ENCODE measurements at places on chromosomes 4 and X.

DNA sequence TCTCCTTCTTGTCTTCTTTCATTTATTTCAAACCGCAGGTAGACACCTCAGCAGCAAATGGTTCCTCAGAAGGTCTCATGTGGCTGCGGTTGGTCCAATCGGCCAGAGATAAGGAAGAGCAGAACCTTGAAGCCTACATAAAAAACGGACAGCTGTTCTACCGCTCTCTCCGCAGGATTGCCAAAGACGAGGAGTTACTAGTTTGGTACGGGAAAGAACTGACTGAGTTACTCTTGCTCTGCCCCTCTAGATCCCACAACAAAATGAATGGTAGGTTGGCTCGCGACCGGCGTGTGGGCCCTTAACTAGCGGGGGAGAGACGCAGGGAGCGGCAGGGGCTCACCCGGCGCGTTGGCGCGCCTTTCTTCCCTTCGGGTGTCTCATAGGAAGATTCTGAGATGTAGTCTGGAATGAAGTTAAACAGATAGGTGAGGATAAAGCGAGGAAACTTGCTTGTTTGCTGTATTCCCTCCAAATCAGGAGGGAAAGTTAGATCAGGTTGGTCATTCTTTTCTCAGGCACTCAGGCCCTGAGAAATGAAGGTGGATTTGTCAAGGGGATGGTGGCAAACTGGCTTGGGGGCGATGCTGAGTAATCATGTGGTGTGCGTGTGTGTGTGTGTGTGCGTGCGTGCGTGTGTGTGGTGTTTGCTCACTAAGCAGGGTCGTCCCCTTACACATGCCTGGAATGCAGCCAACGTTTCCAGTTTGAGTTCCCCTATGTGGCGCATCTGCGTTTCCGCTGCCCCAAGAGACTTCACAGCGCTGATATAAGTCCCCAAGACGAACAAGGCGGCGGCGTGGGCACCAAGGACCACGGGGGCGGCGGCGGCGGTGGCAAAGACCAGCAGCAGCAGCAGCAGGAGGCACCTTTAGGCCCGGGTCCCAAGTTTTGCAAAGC, 4.2 kb downstream of the PRDM8 start:
- DNase-seq, result peak; percentile 83

GRCh38 chr4:127868196-127868595, 12.5 kb upstream of the PLK4 start:
- DNase-seq, result no peak

GRCh38 chrX:153897899-153898298, 6.6 kb upstream of the AVPR2 start:
- DNase-seq, result no peak

GRCh38 chr4:185370268-185370949, 25.3 kb downstream of the LRP2BP start:
- no peak for DNase-seq

- no peak for DNase-seq
Observed at GRCh38 chrX:23365541-23365940, 30.9 kb downstream of the PTCHD1 start.

GRCh38 chrX:123601437-123601836, 131.4 kb downstream of the THOC2 start:
- no peak for DNase-seq

DNA sequence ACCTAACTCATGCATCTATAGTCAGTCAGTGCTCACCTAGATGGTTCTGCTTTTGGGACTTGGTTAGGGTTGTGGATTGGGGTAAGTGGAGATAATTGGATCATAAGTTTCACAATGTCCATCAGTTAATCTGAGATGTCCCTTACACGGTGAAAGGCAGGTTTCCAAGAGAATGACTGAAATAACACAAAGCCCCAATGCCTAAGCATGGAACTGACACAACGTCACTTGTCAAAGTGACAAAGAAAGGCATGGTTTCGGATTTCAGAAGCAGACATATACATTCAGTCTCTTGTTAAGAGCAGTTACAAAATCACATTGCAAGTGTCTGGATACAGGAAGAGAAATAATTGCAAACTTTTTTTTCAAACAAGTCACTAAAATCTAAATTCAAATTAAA, 1456.9 kb downstream of the TECRL start:
- DNase-seq, result no peak

DNA sequence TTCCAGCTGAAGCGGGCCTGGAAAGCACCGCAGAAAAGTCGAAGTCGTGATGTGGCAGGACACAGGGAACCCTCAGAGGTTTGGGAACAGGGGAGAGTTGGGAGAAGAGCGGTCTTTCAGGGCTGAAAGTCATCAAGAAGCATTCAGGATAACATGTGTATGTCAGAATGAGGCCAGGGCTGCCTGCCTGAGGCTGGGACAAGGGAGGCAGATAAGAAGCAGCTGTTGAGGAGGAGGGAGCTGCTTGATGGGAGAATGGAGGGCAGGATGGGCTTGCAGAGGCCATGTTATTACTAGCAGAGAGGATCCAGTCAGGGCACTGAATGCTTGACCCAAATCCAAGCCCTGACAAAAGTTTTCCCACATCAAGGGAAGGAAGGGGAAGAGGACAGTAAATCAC, 132.0 kb downstream of the ATG4A start:
- no peak for DNase-seq

GRCh38 chr4:86036736-86037135, 323.1 kb downstream of the MAPK10 start:
- no peak for DNase-seq

GRCh38 chrX:82742351-82742750, 765.7 kb upstream of the POU3F4 start:
- no peak for DNase-seq

DNA sequence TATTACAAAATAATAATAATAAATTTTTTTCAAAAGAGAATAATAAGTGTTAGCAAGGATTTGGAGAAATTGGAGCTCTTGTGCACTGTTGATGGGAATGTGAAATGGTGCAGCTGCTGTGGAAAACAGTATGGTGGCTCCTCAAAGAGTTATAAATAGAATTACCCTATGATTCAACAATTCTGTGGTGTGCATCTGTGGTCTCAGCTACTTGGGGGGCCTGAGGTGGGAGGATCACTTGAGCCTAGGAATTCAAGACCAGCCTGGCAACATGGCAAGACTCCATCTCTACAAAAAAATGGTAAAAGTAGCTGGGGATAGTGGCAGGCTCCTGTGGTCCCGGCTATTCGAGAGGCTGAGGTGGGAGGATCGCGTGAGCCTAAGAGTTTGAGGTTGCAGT, 19.6 kb downstream of the MND1 start:
- no peak for DNase-seq

GRCh38 chr4:165707128-165707527, 165.9 kb upstream of the TLL1 start:
- DNase-seq, result no peak

GRCh38 chr4:110793381-110793801, 170.5 kb upstream of the PITX2 start:
- DNase-seq, result no peak

- DNase-seq, result peak; percentile 65
Observed at GRCh38 chr4:81472281-81473182, 825 bp upstream of the RASGEF1B start.

- no peak for DNase-seq
Observed at GRCh38 chr4:166460769-166461550, 587.9 kb downstream of the TLL1 start.

DNA sequence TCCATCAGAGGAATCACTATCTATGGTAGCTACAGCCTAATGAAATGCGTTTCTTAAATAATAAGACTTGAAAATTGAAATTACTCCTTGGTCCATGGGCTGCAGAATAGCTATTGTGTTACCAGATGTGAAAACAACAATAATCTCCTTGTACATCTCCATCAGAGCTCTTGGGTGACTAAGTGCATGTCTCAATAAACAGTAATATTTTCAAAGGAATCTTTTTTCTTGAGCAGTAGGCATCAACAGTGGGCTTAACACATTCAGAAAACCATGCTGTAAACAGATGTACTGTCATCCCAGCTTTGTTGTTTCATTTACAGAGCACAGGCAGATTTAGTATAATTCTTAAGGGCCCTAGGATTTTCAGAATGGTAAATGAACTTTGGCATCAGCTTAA, 67.3 kb downstream of the GLUD2 start:
- DNase-seq, result no peak

GRCh38 chr4:120672558-120673147, 249.9 kb downstream of the PRDM5 start:
- no peak for DNase-seq

DNA sequence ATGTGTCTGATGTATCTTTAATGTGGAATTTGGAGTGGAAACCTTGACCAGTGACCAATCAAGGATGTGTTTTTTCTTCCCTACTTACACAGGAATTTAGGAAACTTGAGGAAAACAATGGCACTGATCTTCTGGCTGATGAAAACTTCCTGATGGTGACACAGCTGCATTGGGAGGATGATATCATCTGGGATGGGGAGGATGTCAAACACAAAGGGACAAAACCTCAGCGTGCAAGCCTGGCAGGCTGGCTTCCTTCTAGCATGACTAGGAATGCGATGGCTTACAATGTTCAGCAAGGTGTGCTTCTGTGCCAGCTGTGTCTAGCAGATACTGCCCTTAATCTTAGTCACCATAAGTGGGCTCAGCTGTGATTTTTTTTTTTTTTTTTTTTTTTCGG, 12.6 kb downstream of the TAF1 start:
- no peak for DNase-seq

GRCh38 chrX:39360101-39360500, 558.8 kb downstream of the MID1IP1 start:
- no peak for DNase-seq

- peak; percentile 63 for DNase-seq
Observed at GRCh38 chrX:47191331-47191730, 2.3 kb upstream of the UBA1 start.

DNA sequence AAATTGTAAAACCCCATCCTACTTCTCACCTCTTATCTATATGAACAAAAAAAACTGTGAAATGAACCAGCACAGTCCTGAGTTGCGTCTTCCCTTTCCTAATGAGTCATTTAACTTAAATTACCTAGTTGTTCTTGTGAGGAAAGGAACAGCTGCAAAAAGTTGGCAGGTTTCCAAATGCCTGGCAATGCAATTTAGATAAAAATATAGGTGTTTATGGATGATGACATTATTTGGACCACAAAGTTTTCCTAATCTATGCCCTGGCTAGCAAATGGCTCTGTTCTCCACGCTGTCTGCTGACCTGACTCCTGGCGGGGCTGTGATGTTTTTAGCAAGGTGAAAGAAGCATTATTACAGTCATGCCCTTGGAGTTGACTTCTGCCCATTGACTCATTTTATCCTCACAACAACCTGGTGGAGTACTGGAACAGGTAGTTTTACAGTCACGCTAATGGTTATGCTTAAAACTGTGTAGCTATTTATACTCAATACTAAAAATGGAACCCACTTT, 29.8 kb upstream of the RELL1 start:
- DNase-seq, result no peak

DNA sequence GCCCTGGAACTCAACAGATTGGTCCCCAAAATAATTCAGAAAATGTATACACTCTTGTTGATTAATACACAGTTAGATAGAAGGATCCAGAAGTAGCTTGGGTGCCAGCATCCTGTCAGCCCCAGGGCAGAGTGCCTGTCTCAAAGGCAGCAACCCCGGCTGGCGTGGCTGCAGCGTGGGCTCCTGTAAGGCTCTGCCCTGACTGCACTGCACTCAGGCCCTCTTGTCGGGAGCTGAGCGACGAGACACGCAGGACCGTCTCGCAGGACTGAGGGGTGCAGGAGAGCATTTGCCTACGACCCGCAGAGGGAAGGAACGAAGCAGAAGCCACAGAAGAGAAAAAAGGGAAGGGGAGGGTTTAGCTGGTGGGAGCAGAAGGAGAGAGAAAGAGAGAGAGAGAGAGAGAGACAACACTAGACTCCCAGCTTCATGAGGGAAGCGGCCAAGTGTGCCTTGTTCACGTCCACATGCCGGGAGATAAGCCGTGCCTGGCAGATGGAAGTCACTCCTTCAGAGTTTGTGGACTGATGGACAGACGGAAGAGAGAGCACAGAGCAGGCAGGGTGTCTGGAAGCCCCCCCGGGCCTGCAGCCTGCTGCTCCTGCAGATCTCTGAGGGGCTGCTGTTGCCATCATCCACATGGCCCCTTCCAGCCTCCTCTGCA, 38.7 kb upstream of the HELT start:
- no peak for DNase-seq

DNA sequence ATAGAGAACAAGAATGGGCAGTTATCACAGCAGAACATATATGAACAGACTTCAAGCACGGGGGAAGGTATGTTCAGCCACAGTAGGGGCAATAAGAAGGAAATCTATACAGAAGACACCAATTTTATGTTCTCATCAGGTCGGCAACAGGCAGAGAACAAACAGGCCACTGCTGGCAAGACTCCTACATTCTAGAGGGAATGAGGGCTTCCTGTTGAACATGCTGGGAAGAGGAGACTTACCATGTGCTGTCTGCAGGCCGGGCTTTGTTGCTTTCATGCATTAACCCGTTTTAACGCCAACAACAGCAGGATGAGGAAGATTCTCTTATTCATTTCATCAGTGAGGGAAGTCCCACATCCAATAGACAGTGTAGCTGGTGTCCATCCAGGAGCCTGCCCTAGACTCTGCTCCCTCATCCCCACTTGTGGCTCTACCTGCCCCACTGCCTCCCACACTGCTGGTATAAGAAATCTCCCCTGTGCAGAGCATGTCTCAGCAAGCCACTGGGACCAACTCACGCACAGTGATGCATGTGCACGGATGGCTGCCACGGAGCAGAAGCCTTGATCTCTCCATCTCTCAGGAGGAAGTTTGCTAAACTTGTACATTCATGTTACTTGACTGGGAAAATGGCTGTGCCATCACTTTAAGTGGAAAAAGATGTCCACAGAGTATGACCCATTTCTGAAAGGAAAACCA, 84.5 kb downstream of the ACOX3 start:
- no peak for DNase-seq

DNA sequence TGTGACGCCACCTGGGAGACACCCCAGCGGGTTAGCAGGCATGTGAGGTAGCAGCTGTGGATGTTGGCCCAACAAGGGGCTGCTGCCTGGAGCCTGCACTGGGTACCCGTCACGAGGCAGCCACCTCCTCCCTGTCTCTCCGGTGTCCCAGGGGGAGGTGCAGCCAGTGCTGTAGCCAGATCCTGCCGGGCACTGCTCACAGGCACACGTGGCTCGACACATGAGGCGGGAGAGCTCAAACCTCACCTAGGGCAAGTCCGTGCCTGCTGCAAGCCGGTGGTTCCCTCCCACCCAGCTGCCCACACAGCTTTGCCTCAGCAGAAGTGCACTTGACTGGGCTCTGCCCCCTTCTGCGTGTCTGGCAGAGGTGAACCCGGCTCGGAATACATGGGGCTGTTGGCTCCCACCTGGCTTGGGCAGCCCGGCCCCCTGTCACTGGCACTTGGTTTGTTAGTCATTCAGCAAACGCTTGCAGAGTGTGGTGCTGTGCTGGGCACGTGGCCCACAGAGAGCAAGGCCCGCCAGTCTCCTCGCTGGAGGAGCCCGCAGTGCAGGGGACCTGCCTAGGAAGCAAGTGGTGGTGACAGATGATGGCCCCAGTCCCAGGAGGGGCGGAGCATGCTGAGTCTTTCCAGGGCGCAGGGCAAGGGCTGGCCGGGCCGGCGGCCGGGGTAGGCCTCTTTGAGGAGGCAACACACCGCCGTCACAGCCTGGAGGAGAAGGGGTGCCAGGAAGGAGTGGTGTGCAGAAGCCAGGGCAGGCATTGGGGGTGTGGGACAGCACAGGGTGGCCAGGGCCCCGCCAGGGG, 10.1 kb upstream of the SH3TC1 start:
- DNase-seq, result no peak
